ENCODE measurements at places on chromosomes 11 and 22.

GRCh38 chr11:47131136-47131535 is 45.5 kb downstream of the ARFGAP2 start:
- no peak for ATAC-seq

- ATAC-seq, result no peak
Measured at GRCh38 chr22:22125028-22125578, 119.5 kb upstream of the VPREB1 start.

DNA sequence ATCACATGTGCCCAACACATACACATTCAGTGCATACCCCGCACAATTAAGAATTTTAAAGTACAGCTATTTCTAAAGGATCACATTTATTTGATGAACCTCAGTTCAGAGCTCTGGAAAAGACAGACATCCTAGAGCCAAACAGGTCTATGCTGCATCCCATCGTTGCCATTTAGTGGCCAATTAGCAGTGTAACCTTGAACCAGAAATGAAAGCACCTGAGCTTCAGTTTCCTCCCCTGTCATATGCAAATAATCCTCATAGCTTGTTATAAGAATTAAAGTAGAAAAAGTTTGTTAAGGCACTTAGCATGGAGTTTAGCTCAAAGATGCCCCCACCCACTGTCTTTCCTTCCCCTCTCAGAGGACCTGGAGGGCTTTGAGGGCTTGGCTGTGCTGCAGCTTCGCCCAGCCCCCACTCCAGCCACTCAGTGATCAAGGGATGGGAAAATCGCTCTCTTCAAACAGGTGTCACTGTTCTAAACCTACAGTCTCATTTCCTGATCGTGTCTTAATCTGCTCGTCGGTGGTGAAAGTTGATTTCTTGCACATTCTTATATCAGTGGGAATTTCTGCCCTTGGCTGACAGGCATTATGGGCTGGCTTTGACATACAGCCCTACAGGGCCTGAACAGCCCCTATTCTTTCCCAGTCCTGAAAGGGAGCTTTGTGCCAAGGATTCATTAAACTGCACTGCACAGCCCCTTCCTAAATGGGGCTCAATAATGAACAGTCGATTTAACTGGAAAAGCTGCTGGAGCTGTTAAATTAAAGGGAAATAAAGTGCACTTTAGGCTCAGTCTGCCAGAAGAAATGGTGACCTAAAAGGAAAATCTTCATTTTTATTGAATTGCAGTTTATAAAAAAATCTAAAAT is 23.3 kb upstream of the FAM181B start:
- peak; percentile 31 for ATAC-seq

DNA sequence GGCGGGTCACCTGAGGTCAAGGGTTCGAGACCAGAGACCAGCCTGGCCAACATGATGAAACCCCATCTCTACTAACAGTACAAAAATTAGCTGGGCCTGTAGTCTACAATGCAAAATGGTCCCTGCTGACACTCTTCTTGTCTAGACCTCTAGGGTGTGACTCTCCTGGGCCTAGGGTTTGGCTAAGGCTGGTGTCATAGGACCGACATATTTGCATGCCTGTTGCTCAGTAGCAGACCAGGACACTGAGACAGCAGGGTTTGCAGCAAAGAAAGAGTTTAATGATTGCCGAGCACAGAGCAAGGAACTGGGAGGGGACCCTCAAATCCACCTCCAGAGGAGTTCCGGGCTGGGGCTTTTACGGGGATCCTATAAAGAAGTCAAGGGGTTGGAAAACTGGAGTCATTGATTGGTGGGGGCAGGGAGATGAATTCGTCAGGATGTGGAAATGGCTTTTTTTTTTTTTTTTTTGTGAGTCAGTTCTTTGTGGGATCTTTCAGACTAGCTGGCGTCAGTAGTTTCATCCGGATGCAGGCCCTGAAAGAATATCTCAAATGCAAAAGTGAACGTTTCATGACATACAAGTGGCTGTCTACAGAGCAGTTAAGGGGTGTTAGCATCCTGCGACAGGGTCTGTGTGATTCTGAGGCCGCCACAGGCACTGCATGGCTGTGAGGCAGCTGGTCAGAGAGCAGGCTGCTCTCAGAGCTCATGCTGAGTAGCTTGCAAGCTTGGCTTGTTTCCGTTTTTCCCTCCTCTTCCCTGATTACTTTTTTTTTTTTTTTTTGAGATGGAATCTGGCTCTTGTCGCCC is 27.2 kb upstream of the A4GALT start:
- ATAC-seq, result no peak

GRCh38 chr11:55920537-55920936 is 6.2 kb upstream of the OR5W2 start:
- ATAC-seq, result no peak

DNA sequence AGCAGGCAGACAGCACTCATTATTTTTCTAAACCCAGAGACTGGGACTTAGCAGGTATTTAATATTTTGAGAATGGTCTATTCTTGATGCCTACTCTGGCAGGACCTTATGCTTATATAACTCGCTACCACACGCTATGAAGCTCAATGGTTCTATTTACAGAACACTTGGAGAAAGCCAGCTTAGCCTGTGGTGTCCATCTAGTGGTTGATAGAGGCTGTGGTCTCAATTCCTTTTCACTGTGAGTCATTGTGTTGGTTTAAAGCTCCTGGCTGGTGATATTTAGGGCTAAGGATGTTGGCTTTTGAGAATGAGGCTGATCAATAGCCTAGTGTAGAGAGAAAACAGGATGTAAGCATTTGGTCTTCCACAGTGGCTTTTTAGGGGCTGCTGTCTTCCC is 206.4 kb downstream of the DBX1 start:
- peak; percentile 9 for ATAC-seq

GRCh38 chr11:8699903-8700302 is 17.3 kb downstream of the RPL27A start:
- ATAC-seq, result no peak

GRCh38 chr11:74721479-74721835 is 9.8 kb downstream of the CHRDL2 start:
- no peak for ATAC-seq

GRCh38 chr11:2202900-2203439 is 31.4 kb upstream of the TH start:
- no peak for ATAC-seq

- ATAC-seq, result no peak
Measured at GRCh38 chr11:123301013-123301591, 106.1 kb upstream of the CLMP start.

DNA sequence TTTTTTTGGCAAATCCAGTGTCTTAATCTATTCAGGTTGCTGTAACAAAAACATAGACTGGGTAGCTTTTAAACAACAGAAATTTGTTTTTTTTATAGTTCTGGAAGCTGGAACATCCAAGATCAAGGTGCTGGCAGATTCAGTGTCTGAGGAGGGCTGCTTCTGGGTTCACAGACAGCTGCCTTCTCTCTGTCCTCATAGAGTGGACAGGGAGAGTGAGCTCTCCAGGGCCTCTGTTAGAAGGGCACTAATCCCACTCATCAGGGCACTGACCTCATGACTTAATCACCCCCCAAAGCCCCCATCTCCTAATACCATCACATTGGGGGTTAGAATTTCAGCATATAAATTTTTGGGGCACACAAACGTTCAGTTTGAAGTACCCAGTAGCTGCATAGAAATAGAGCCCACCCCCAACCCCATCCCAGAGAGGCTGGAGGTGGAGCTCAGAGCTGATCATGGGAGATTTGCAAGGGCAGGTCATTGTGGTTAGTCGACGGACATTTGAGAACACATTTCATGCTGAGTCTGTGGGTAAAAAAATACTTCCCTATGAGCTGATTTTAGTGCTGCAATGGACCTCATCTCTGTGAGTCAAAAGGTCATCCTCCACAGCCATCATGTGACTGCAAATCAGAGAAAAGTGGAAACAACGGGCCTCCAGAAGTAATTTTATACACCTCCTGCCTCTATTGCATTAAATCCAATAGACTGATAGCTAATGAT is 203.1 kb upstream of the CADM1 start:
- no peak for ATAC-seq

DNA sequence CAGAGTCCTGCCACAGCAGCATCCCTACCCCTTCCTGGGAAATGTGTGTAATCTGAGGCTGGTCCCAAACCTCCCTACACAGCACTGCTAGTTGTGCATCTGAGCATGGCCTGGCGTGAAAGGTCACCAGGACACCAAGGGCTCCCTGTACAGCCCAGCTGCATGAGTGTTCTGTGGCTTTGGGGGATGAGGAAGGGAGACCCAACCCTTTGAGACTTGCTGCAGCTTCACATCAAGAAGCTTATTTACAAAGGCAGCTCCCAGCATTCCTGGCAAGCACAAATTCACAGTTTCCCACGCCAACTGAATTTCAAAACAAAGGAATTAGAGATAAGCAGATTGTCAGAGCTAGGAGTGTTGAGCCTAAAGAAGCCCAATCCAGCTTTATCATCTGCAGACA is 32.2 kb downstream of the CSNK2A3 start:
- ATAC-seq, result no peak

DNA sequence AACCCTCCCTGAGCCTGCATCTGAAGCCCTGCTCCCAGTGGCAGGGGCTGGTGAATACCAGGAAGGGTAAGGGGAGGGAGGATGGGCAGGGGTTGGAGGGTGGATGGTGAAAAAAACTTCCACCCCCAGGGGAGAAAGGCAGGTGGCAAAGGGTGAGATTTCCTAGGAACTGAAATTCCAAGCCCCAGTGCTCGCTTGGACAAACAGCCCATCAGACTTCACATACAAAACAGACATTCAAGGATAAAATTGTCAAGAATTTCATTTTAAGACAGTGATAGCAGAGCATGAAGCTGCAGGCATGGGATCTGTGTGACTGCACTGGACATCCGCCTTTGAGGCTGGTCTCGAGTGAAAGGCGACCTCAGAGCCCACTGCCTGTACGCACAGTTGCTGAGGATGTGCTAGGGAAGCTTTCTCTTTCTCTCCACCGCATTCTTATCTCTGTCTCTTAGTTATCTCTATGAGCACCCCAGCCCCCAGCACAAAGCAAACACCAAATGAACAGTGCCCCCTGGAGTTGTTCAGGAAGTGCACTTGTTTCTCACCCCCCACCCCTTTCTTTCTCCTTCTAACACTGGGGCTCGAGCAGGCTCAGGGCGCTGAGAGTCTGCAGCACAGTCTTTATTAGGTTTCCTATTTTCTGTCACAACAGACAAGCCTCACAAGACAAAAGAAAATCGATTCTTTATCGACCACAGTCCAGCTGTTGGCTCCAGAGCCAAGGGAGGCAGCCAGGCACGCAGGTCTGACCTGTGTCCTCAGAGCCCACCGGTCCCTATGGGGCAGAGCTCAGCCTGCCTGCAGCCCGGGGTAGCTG is 237.3 kb upstream of the NCAM1 start:
- no peak for ATAC-seq

- ATAC-seq, result no peak
Measured at GRCh38 chr11:61972672-61973475, 5.4 kb upstream of the FTH1 start.

- ATAC-seq, result no peak
Measured at GRCh38 chr11:86513138-86513537, 138.5 kb downstream of the CCDC81 start.

DNA sequence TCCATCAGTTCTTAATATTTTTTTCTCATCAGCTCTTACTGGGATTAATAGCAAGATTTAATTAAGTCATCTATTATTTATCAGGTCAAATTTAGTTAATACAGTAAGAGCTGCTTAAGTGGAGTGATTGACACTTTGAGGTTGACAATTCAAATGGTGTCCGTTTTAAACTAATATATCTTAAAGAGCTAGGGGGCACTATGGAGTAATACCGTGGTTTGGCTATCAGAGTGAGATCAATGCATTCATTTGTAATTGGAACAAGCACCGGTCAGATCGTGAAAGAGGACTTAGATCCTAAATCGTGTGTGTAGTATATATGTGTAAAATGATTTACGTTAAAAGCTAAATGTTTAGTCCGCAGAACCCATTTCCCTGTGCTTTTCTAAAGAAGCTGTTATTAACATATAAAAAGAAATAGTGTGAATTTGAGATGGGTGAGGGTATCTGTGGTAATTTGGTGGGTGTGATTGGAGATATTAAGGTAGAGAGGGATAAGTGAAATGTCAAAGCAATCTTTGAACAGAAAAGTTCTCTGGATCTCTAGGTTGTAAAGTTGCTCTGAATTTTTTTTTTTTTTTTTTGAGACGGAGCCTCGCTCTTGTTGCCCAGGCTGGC is 2.3 kb downstream of the SIK2 start:
- no peak for ATAC-seq

Data from stimulated activated memory B cell treated with anti-CD40 and anti-IgM and Interleukin-4, amounts not matched to agents 10 μg/mL and 1 μg/mL and 100 μg/mL, for 72 hours (primary cell).